ENCODE measurements at places on chromosomes 7 and 10.

DNA sequence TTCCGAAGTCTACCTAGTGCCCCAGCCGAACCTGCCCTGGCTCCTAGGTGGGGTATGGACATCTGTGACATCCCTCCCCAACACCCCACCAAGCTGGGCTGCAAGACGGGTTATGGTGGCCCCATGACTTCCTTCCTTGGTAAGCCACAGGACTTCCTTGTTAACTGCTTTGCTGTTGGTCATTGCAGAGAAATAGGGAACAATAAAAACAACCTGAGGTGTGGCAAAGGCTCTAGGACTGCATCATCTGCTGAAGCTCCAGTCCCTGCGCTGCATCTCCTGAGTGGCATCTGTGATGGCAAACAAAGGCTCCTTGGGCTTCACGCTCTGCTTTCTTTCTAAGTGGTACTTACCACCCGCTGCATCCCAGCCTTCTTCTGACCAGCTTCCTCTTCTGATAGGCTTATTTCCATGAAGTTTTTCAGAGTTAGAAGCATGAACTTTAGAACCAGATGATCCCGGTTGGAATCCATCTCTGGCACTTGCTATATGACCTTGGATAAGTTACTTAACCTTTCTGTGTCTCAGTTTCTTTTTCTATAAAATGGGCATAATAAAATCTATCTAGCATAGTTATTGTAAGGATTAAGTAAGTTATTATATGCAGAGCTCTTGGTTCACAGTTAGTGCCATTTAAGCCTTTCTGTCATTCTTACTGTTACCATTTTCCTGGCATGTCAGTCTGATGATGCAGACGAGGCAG is 216.8 kb downstream of the RPS24 start:
- no peak for DNase-seq

- no peak for DNase-seq
Observed at GRCh38 chr10:117363028-117363427, 12.2 kb downstream of the PDZD8 start.

GRCh38 chr10:99395750-99396445 is 34.5 kb downstream of the GOT1 start:
- DNase-seq: no peak

- no peak for DNase-seq
Observed at GRCh38 chr7:27377988-27378387, 135.4 kb downstream of the EVX1 start.

DNA sequence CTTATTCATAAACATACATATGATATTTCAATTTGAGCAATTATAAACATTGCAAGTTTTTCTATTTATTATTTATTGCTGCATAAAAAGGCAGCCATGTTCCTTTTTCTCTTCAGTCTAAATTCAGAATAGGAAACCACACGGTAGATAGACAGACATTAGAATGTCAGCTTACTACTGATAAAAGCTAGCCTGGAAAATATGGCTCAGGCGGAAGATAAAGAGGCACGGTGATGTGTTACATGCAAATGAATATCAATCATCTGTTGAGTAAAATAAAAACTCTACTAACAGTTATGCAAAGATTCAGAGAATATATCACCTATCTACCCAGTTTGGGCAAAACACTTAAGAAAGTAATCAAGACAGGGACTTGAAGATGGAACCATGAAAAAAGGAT is 73.5 kb upstream of the PDSS1 start:
- no peak for DNase-seq

DNA sequence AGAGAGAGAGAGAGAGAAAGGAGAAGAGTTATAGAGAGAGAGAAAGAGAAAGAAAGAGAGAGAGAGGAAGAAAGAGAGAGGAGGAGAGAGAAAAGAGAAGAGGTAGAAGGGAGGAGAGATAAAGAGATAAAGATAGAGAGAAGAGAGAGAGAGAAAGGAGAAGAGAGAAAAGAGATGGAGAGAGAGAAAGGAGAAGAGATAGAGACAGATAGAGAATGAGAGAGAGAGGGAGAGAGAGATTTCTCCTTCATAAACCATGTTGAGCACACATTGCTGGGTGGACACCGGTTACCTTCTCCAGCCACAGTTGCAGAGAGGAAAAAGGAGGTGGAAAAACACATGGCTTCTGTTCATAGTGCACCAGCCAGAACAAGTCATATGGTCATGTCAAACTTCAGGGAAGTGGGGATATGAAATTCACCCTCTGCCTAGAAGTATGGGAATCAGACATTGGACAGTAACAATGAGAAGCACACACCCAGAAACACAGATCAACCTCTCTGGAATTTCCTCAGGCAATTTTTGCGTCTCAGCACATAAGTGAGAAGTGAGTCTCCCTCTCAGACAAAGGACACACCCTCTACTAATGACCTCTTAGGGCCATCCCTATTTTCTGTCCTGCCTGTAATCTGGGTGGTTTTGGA is 172.5 kb upstream of the SVIL start:
- DNase-seq: no peak
